ENCODE measurements at places on chromosomes 3 and 15. TPM values are rescaled to one million over a fixed set of nuclear protein-coding genes. Genes with fewer than 3 reads are reported as not detected.

DNA sequence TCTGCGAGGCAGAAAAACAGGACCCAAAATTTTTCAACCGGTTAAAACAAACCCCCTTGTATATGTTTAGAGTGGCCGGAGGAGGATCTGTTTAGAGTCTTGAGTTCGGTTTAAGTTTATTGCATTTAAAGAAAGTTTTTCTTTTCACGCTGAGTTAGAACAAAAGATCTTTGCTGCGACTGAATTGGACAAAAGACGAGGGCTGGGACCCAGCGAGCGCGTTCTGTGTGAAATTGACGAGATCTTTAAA is 9.8 kb downstream of the NR2F2 start:
- DNase-seq, result no peak

DNA sequence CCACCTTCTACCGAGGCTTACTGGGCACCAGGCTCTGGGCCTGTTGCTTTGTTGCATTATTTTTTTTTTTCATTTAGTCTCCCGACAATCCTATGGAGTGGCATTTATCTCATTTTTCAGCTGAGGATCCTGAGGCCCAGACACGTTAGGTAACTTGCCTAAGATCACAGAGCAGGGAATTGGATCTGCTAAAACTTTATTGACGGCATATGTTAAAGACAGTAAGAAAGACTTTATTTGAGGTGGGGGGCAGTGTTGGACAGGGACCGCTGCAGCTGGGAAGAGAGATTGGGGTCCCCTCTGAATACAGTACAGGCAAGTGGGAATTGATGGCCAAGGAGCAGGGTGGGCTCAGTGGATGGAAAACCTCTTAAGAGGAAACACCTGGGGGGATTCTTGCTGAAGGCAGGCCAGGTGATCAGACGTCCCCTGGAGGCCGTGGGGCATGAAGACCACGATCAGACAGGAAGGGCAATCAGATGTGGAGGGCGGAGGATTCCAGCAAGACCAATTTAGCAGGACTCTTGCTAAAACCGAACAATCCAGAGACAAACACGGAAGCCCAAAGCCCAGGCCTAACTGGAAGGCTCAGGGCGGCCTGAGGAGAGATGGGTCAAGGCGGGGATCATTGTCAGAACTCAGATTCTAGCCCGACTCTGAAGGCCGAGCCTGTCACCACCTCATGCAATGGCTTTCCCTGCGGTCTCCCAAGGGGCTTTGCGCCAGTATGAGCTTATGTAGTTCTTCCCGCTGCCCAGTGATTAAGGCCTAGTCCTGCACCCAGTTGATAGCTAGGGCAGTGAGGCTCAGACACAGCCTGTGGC is 53.7 kb downstream of the RGMA start:
- DNase-seq, result no peak

NRROS gene
- total RNA-seq, result 16.2 TPM

ZMYND10 gene
- total RNA-seq, result 0.71 TPM

DNA sequence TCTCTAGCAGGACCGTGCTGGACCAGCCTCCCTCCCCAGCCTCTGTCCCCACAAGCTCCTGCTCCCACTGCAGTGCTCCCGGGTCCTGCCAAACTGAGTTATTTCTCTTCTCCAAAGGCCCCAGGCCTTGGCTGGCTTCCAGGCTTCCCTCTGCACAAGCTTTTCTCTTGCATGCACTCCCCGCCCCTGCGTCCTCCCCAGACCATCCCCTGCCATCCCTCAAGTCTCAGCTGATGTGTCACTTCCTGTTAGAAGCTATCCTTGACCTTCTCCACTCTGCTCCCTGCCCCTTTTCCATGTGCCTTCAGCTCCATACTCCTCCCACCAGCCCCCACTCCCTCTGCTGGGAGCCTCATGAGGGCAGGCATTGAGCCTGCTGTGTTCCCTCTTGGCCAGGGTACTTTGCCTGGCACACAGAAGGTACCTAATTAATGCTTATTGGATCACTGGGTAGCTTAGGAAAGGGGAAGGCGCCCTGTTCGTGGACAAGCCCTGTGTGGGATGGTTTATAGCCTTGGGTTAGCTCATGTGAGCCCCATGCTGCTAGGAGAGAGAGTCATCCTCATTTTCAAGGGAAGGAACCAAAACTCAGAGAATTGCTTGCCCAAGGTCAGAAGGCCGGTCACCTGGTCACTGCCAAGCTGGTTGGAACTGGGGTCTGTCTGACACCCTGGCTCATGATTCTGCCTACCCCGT is 56.4 kb downstream of the FEM1B start:
- DNase-seq, result no peak

LRRC31 gene
- not detected for total RNA-seq

Data from activated T-cell treated with anti-CD3 and anti-CD28 coated beads, Interleukin-2, amount 50 U/mL, for 4 hours (primary cell).